ENCODE measurements at places on chromosomes 4 and X.

- no peak for DNase-seq
Observed at GRCh38 chr4:25632135-25632534, 23.5 kb upstream of the SLC34A2 start.

DNA sequence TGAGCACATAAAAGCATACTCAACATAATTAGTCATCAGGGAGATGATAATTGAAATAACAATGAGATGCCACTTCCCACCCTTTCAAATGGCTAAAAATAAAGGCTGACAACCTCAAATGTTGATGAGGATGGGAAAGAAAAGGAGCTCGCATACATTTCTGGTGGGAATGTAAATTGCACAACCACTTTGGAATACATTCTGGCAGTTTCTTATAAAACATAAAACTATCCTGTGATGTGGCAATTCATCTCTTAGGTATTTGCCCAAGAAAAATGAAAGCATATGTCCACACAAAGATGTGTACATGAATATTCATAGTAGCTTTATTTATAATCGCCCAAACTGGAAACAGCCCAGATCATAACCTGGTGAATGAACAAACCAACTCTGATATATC lies 687 bp upstream of the ZNF275 start:
- no peak for DNase-seq

DNA sequence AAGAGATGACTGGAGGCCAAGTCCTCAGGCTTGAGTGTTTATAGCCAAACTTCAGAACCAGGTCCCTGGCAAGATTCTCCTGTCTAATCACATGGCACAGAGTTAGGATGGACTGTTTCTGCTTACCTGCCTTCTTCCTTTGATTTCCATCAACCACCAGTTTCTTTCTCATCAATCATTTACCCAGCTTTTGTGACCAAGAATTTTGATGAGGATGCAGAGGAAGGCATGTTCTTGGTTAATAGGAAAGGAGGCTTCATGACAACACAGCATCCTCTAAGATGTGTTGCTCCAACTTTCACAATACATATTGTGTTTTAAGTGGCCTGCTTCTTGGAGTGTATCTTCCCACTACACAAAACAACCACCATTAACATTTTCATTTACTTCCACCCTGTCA lies 65.3 kb downstream of the NFKB1 start:
- no peak for DNase-seq

DNA sequence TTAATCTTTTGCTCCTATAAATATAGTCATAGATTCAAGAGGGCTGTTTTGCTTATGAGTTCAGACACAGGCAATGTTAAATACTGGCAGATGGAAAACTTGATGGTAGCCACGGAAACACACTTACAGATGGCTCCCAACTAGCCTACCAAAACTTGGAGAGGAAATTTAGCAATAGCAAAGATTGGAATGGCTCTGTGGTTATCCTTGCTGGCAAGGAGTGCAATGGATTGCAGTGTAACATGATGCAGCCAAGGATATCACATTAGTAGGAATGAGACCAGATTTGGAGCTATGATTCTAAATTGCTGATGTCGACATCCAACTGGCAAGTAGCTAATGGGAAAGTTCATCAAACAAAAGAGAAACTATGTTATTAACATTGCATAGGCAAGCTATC lies 791.0 kb upstream of the DIAPH2 start:
- DNase-seq = no peak

GRCh38 chr4:3335982-3336381 lies 43.2 kb downstream of the RGS12 start:
- DNase-seq = no peak

DNA sequence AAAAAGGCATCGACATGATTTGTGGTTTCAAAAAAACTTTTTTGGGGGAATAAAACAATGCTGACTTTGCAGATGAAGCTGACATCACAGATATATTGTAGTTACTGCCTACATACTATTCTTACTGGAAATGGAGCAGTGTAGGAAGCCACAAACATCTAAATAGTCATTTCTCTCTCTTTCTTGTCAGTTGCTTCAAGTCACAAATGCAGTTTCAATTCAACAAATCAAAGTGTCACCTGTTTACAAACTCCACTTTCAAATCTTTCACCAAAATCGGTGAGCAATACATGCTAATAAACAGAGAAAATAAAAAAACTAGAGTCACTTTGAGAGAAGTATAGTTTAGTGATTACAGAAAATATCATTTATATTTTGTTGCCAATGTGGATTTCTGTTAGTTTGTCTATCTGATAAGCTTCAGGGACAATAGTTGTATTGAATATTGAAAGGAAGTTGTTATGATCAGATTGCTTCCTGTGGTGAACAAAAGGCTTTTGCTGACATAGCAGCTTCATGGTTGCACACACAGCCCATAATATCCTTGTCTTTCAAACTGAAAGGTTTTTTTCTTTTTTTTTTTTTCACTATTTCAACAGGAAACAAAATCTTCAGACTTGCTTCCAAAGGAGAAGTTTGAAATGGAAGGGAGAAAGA lies 49.7 kb upstream of the PTPN13 start:
- DNase-seq = no peak

DNA sequence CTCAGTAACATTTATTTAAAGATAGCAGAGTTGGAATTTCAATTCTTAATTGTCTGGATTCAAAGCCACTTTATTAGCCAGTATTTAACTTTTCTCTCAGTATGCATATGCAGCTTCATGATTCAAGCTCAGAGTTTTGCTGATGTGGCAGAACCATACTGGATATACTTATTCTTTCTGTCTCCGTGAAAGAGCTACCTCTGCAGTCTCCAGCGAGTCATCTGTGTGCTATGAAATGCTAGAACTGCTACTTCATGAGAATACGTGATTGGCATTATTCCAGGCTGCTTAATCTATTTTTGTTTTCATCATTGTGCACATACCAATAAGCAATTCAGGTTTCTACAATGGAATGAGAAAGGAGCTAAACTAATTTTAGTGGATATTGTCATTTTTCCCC lies 743.7 kb downstream of the C4orf33 start:
- DNase-seq = no peak

DNA sequence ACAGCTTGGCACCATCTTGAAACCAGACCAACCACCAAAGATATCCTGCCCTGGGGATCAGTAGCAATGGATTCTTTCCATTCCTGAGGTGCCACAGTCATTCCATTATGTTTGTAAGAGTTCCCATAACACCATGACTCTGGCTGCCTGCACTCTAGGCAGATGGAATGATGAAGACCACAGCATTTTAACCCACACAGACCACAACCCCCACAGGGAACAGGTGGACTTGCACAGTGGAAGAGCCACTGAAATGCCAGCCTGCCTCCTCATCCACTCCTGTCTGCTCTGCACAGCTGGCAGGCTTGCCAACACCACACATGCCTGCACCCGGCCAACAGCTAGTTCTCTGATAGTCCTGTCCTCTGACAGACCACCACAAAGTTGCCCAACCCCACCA lies 2362.2 kb upstream of the AGA start:
- DNase-seq = no peak

DNA sequence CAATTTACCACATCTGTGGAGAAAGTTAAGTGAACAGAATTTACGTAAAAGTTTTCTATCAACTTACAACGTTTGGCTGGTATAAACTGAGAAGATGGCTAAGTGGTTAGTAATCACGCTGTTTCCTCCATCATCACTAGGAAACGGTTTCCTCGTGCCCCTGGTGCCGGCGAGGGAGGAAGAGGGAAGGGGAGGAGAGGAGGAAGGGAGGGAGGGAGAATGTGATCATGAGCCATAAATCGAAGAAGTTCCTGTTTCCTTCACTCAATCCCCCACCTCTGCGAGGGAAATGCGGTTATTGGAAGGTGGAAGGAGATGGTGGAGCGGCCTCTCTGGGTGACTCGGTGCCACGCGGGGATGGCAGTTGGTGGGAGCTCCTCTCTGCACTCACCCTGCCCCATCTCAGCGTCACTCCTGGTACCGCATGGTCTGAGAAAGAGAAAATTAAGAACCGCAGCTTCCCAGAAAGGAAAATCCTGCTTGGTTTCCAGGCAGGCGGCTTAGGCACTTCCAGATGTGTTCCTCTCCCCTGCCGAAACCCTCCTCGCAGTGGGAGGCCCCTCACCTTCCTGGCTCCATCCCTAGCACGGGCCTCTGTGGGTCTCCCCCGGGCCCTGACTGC lies 216.8 kb downstream of the AFAP1 start:
- no peak for DNase-seq

DNA sequence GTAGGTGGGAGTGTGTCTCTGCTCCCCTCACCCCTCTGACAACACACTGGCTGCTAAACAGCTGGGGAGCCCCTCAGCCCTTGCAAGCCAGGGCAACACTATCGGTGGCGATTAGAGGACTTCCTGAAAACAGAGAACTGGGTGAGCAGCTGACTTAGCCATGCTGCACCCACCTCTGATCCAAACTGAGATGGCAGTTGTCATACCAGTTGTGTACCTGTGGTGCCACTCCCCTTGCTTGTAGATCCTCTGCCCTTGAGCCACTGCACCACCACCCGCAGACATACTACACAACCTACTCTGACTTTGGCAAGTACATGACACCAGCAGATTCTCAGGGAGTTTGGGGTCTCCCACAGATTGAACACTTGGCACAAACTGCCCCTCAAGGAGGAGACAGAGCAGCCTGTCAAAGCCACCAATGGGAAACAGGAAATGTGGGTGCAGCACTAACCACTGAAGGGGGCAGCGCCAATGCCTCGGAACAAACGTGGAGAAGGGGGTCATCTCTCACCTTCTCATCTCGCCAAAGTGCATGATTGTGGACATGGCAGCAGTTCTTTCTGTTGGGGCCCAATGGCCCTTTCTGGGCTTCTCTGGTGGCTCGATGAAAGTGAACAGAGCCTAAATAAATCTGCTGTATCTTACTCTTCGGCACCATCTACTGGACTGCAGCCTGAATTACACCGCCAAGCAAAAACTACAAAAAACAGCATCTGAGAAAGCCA lies 119.8 kb downstream of the NEK1 start:
- DNase-seq = no peak

GRCh38 chrX:47182106-47182700 lies 11.4 kb upstream of the UBA1 start:
- DNase-seq = no peak

- no peak for DNase-seq
Observed at GRCh38 chr4:7766086-7766485, 173.6 kb downstream of the AFAP1 start.

DNA sequence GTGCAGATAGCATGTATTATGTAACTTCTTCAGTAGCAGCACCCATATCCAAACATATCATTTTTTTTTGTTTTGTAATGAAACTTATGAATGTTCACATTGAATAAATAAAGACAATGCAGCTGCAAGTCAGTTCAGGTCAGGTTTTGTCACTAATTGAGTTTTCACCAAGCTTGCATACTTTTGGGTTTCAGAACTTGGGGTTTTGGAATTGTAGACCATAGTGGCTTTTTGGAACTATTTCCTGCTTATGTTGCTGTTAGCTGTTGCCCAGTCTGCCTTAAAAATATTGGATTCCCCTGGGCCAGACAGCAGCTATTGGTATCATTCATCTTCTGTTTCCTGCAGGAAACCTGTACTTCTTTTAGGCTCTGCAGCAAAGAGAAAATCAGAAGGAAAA lies 113.4 kb upstream of the LIMCH1 start:
- DNase-seq = no peak

DNA sequence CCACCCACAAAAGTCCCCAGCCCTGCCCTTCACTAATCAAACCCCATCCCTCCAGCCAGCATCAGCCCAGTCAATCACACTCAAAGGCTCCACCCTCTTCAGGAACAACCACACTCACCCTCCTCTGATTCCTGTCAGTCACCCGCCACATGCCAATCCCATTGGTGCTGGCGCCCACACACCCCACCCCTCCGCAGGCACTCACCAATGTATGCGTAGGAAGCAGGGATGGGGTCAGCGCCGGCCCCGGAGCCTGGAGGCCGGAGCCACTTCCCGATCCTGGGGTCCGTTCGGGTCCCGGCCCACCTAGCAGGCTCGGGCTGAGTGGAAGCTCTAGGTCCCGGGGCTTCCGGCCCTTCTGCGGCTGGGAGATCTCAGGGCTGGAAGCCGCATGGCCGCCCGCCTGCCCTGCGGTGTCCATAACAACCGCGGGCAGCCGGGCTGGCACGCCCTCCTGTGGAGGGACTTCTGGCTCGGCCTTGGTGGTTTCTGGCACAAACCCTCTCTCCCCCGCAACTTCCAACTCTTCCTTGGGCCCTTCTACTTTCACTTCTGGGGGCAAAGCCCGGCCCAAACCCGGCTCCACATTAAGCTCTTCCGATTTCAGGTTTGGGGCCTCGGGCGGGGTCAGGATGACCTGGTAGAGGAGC lies 7.9 kb upstream of the CFP start:
- DNase-seq = no peak

- DNase-seq = no peak
Observed at GRCh38 chr4:14659286-14659685, 343.0 kb upstream of the CPEB2 start.

DNA sequence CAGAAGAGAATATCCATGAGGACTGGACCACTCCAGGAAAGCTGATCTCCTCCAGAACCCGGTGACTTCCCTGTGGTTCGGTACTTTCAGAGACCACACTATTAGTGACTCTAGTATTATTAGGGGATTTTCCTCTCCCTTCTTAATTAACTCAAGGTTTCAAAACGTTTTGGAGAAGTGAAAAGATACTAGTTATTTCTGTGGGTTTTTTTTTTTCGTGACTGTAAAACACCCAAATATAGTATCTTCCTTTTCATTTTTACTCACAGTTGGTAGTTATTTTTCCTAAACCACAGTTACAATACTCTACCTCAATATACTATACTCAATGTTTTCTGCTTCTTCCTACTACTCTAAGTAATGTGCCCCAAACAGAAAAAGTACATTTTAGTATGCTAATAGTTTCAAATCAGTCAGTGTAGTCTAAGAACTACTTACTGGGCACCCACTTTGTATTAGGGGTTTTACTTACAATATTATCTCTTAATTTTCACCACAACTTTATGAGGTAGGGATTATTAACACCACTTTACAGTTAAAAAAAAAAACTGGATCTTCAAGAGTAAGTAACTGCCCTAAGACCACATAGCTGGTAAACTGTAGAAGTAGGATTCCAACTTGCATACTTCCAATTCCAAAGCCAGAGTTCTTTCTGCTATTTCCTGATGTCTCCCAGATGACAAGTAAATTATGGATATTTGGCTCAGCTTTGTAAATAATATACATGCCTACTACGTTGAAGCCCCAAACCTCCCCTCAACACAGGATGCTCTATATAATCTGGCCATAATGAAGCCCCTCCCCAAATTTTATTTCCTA lies 45.0 kb downstream of the SLC9A7 start:
- no peak for DNase-seq

- no peak for DNase-seq
Observed at GRCh38 chr4:80268081-80268823, 1.8 kb downstream of the FGF5 start.

GRCh38 chrX:70042399-70043371 lies 7.1 kb downstream of the AWAT2 start:
- DNase-seq = no peak

- no peak for DNase-seq
Observed at GRCh38 chr4:3437582-3437936, 4.2 kb upstream of the HGFAC start.

- no peak for DNase-seq
Observed at GRCh38 chr4:117425636-117426035, 340.3 kb upstream of the TRAM1L1 start.

GRCh38 chrX:37468124-37468739 lies 103.2 kb upstream of the LANCL3 start:
- no peak for DNase-seq

- no peak for DNase-seq
Observed at GRCh38 chr4:182738283-182739047, 178.7 kb downstream of the DCTD start.

GRCh38 chr4:105858466-105859040 lies 36.7 kb upstream of the NPNT start:
- no peak for DNase-seq

- no peak for DNase-seq
Observed at GRCh38 chr4:108213308-108213707, 44.6 kb upstream of the LEF1 start.

Measured in esophagus squamous epithelium (tissue), 5 donors.